ENCODE measurements at places on chromosomes 12 and 14. TPM values are rescaled to one million over a fixed set of nuclear protein-coding genes. Genes with fewer than 3 reads are reported as not detected.

DNA sequence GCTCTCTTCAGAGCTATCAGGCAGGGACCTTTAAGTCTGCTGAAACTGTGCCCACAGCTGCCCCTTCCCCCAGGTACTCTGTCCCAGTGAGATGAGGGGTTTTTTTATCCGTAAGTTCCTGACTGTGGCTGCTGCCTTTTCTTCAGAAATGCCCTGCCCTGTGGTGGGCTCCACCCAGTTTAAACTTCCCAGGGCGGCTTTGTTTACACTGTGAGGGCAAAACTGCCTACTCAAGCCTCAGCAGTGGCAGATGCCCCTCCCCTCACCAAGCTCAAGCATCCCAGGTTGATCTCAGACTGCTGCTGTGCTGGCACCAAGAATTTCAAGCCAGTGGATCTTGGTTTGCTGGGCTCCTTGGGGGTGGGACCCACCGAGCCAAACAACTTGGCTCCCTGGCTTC lies 46.9 kb upstream of the SLC16A7 start:
- no peak for DNase-seq

DNA sequence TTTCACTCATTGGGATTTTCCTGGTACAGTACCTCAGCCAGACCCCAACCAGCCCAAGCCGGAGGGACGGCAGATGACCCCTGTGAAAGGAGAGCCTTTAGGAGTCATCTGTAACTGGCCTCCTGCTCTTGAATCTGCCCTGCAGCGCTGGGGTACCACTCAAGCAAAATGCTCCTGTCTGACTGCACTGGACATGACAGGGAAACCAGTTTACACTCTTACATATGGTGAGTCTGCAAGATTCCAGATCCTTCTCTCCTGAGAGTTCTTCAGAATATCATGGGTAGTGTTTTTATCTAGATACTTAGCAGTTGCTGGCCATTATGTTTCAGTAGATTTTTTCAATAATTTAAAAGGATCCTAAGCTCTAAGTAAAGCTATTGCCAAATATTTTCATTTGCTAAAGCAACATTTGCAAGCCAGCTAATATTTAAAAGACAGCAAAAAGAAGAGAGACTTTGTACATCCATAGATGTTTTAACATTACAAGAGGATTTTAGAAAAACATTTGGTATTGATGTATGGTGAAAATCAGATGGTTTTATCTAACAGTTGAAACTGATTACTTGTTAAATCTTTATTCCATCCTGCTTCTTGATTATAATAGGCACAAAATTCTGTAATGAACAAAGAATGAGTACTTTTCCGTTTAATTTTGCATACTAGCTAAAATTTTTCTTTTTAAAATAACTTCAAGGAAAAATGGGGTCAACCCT lies 85.1 kb upstream of the ATF1 start:
- peak; percentile 16 for DNase-seq

GRCh38 chr12:121648458-121649028 lies 20.9 kb downstream of the MORN3 start:
- no peak for DNase-seq

Gene LRRC10
- not detected for total RNA-seq

DNA sequence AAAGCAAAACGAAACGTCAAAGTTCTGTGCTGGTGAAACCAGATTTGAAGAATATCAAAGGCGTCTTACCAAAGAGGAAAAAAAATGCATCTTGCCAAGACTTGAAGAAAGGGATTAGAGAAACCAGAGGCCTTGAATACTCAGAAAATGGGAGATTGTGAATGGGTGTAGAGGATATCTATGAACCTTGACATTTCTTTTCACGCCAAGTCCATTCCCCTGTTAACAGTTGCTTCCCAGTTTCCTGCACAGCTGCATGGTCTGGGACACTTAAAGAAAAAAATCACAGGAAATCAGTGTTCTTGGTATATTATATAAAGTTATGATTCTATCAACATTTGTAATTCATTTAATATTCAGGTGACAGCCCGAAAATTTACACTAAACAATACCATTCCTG lies 1.4 kb upstream of the GTF2A1 start:
- DNase-seq, result no peak

Measured in glutamatergic neuron (in vitro differentiated cells).